ENCODE measurements at places on chromosomes 3 and 15. TPM values are rescaled to one million over a fixed set of nuclear protein-coding genes. Genes with fewer than 3 reads are reported as not detected.

DNA sequence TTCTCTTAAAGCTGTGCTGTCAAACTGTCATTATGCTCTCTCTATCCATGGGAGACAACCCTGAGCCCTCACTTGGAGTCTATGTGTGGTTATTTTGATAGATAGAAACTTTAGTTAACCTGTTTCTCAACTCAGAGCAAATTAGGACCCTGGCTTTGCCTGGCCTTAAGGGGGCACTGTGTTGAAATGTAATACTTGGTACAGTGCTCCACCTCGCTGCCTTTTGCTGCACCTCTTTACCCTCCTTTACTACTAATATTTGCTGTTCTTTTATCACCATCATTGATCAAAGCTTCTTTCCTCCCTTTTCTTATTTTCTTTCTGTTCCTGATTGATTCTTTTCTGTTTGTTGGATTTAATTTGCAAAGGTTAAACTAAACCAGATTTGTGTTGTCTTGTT, 34.3 kb downstream of the STT3B start:
- DNase-seq: no peak

DNA sequence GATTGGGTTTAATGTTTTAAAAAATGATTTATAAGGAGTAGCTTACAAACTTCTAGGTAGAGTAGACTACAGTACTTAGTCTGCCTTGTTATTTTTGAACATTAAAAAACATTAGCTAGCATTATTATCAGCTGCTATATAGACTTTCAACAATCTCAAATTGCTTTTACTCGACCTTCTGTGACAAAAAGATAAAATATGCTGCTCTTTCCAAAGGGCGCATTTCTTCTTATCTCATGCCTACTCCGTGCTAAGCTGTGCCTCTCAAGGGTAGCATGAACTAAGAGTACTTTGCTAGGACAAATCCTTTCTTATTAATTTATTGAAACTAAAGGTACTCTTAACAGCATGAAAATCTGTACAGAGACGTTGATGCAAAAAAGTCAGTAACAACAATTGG, 71.3 kb downstream of the SPRED1 start:
- DNase-seq: no peak

DNA sequence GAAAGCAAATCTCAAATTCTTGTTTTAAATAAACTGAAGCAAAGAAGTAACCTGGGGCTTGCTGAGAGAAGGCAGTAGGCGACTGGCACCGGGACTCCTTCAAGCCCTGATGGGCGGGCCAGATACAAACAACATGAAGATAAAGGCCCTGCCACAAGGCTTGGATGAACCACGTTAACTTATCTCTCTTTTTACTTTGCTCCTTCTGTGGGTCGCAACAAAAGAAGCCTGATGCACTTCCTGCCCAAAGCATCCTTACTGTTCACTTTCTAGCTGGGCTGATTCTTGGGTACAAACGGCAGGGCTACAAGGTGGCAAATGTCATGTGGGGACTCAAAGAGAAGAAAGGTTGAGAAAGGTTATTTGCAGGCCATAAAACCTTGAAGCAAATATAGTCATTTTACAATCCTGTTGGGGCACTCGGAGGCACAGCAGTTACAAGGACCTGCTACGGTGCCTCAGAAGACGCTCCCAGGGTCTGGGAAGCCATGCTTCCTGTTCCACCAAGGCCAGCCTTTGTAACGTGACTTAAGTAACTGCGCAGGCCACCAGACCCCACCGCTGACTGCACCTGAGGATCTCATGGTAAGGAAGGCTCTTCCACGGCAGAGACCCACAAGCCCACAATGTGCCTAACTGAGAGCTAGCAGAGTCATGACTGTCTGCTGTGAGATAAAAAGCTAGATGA, 71.1 kb downstream of the CHSY1 start:
- DNase-seq: no peak

GRCh38 chr3:83567935-83568334, 1390.9 kb upstream of the CADM2 start:
- no peak for DNase-seq

DNA sequence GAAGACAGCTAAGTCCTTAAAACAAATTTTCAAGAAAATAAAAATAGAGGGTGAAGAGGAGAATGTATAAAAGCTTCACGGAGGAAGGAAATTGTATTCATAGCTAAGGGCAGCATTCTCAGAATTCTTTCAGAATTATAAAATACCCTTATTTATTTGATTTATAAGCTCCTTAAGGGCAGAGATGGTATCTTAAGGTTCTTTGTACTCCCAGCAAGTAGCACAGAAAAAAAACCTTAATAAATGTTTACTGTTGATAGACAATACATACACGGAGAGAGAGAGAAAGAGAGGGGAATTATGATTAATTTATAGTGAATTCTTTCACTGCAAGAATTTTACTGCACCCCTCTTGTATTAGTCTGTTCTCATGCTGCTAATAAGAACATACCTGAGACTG, 375.6 kb upstream of the CCDC54 start:
- DNase-seq: peak; percentile 55

DNA sequence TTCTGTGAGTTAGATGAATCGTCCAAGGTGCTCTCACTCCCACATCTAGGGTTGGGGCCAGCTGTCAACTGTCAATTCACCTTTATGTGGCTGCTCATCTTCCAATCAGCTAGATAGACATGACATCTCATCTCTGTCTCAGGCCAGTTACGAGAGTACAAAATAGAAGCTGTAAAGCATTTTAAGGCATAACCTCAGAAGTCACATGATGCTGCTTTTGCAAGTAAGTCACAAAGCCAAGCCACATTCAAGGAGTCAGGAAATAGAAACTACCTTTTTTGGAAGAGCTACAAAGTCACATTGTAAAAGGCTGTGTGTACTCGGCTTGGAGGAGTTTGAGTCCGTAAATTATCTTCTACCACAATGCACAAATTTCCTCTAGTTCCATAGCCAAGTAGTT, 5.1 kb upstream of the CCR1 start:
- no peak for DNase-seq

DNA sequence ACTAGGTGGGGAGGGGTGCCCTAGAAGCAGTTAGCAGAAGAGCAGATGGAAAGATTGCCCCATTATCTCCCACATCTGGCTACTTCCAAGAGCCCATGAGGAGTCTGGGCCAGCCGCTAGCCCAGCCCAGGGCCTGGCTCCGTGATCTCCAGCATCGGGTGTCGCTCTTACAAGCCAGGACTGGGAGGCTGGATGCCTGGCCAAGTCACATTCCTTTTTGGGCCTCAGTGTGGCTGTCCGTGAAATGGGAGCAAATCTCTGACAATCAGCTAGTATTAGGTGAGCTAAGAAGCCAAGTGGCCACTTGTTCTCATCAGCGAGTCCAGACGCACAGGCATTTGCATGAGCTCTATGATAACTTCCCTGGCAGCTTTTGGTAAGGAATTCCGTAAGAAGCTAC, 23.3 kb upstream of the DOCK3 start:
- DNase-seq: no peak

DNA sequence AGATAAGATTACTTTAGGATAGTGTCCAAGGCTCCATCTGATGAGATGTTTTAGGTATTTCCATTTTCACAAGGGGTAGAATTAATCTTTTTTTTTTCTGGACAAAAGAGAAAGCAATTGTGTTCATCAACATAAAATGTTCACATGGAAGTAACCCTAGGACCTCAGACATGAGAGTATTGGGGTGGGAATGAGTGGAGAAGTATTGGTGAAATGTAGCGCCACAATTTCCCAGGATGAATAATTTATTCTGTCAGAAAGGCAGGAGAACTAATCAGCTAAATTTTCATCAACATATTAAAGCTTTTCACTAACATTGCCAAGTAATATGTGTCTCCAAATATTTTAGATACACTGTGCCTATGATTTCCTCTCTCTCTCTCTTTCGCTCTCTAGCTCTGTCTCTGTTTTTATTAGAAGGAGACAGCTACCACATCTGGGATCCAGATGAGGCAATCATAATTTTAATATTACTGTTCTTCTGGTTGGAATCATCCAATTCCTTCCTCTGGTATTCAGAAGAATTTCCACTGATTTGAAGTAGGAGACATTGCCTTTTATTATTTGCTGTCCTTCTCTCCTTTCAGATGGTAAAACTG, 21.6 kb upstream of the ZNF280D start:
- DNase-seq: no peak

Gene CCR9
- not detected for total RNA-seq

Gene MINAR1
- 0.09 TPM for total RNA-seq

- DNase-seq: no peak
Observed at GRCh38 chr15:57439128-57440027, 63.1 kb downstream of the CGNL1 start.

GRCh38 chr3:131797776-131798175, 237.0 kb downstream of the CPNE4 start:
- DNase-seq: no peak

GRCh38 chr3:114856835-114857234, 290.3 kb downstream of the ZBTB20 start:
- DNase-seq: no peak

Measured in A172 (cell line).